Stimulated activated CD8-positive, alpha-beta memory T cell treated with anti-CD3 and anti-CD28 coated beads, Interleukin-15, amount 100 ng/mL, for 4 hours (primary cell): ENCODE measurements at places on chromosomes 12 and 14.

- no peak for DNase-seq
These were observed 121.5 kb downstream of the PRKD1 start for GRCh38 chr14:29806124-29806517.

DNA sequence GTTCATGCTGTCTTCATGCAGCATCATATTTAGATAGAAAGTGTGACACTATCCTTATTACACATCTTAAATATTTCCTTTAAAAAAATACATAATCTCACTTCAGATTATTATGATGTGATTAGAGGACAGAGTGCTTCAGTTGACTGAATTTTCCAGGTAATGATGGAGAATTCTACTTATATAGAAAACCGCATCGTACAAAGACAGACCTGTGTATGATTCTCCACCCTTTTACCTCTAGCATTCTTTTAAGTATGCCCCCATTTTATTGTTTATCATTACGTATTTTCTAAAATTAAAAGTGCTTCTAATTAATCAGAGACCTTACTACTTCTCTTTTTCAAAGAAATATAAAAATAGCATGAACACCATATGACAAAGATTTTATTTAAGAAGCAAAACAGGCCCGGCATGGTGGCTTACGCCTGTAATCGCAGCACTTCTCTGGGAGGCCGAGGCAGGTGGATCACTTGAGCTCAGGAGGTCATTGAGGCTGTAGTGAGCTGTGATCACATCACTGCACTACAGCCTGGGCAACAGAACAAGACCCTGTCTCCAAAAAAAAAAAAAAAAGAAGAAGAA is 13.9 kb downstream of the RPS6KA5 start:
- DNase-seq: no peak

- DNase-seq: no peak
These were observed 33.2 kb upstream of the LTA4H start for GRCh38 chr12:96068636-96069035.

- no peak for DNase-seq
These were observed 55.9 kb downstream of the PHLDA1 start for GRCh38 chr12:75975702-75976101.

DNA sequence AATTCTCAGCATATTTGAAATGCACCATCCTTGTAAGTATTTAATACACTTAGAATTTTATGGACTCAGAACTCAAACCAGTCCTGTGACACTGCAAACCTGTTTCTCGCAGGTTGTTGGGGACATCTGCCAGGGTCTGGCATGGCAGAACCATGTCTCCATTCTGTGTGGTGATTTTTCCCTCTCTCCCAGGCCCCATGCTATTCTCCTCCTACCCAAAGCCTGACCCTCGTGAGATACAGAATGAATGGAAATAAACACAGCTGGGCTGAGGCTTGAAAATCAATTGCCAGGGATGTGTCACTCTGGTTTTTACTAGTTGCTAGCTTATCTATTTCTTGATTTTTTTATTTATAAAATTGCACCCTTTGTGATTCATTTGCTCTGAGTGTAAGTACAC is 19.8 kb downstream of the TPH2 start:
- DNase-seq: no peak

DNA sequence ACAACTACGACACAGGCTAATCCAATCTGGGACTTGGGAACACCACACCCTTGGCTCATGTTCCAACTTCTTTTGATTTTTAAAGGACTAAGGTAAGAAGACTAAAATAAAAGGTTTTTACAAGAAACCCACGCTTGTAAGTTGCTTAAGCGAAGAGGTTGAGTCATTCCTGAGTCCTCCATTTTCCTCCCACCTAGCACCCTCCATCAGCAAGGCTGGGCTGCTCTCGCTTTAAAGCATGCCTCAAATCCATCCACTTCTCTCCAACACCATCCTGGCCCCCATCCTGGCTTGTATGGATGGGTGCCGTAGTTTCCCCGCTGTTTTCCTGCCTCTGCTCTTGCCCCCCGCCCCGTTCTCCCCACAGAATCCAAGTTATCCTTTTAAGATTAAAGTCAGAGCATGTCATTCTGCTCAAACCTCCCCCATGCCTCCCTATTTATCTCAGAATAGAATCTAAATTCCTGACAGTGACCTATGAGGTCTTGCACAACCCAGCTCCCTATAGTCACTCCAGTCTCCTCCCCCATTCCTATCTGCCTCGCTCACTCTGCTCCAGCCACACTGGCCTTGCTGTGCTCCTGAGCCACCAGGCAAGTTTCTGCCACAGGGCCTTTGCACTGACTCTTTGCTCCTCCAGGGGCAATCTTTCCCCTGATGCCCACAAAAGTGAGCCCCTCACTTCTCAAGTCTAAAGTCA is 34.5 kb downstream of the SCARB1 start:
- no peak for DNase-seq
